Osteoblast (primary cell): ENCODE measurements at places on chromosomes 13 and 19. TPM values are rescaled to one million over a fixed set of nuclear protein-coding genes. Genes with fewer than 3 reads are reported as not detected.

ADGRE3 gene
- not detected in 2 replicates for total RNA-seq

CCDC70 gene
- not detected in 2 replicates for total RNA-seq

GPC6 gene
- total RNA-seq, result 77.8 and 98.1 TPM in 2 replicates

INSL3 gene
- not detected in 2 replicates for total RNA-seq

SGCG gene
- 1.4 TPM in 1 of 2 replicates, not detected in the other for total RNA-seq

- peak; percentile 95 for DNase-seq
These were observed at the start of gene ZNF792 for GRCh38 chr19:34963573-34964406. Gene ZNF792, minus strand, starts transcription at chr19:34964229. Its CDS starts 567 bp downstream, at chr19:34963662.

DNA sequence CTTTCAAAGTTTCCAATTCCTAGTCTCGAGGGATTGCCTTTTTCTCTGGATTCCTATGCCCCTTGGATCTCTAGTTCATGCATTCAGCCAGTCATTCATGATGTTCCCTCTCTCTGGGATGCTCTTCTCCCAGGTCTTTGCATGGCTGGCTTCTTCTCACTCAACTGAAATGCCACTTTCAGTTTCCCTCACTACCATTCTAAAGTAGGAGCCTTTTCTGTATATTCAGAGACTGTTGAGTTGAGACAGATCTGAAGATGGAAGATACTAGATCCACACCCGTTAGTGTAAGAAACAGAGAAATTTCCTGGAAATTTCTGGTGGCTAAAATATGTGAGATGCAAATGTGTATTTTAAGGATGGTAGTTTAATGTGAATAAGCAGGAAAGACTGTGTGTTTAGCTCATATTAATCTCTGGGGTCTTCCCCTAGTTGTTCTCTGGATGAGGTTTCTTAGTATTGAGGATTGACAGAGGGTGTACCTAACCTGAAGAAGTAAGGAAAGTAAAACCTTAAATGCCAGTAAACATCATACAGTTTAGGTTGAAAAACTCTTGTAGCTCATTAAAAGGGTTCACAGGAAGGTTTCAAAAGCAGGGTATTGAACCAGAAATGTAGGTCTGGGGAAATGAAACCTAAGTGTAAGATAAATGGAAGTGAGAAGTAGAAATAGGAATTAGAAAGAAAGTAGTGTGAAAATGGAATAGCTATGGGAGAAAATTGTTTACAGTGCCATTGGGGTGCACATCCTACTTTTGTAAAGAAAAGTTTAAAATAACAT, 331.3 kb downstream of the NDFIP2 start:
- DNase-seq, result no peak

DNA sequence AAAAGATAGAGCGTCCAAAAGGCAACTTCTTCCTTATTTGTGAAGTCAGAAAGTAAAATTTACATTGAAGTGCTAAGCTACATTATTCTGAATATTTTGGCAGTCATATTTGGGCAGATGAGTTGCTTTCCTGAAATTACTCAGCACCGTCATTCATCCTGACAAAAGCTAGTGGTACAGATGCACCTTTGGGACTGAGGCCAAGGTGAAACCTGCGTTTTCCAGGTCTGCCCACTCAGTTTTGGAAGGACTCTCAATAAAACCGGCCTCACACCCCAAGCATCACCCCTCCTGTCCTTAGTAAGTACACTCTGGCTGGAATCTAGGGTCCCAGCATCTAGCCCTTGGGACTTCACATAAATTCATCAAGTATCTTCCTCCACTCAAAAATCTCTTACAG, 187.5 kb downstream of the TM9SF2 start:
- DNase-seq, result no peak

- peak; percentile 42 for DNase-seq
These were observed 2.2 kb upstream of the CLEC17A start for GRCh38 chr19:14580623-14581237.

GRCh38 chr19:27776020-27776419, 1436.9 kb downstream of the UQCRFS1 start:
- no peak for DNase-seq

DNA sequence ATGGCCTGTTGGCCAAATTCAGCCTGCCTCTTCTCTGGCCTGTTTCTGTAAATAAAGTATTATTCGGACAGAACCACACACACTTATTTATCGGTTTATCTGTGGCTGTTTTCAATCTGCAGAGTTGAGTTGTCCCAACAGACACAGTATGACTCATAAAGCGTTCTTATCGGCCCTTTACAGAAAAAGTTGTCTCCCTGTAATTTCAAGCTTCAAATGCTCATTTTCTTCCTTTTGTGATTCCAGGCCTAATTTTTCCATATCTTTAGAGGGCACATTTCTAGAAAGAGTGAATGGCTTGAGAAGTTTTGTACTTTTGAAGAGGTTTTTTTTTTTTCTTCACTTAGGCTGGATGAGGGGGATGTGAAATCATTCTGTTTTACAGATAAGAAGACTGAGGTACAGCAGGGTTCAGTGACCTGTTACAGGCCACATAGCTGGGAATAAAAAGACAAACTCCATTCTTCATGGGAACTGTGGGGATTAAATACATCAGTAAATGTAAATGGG, 440.9 kb downstream of the TSHZ3 start:
- no peak for DNase-seq

- DNase-seq, result peak; percentile 92
These were observed 62.9 kb upstream of the URI1 start for GRCh38 chr19:29878973-29879654.

DNA sequence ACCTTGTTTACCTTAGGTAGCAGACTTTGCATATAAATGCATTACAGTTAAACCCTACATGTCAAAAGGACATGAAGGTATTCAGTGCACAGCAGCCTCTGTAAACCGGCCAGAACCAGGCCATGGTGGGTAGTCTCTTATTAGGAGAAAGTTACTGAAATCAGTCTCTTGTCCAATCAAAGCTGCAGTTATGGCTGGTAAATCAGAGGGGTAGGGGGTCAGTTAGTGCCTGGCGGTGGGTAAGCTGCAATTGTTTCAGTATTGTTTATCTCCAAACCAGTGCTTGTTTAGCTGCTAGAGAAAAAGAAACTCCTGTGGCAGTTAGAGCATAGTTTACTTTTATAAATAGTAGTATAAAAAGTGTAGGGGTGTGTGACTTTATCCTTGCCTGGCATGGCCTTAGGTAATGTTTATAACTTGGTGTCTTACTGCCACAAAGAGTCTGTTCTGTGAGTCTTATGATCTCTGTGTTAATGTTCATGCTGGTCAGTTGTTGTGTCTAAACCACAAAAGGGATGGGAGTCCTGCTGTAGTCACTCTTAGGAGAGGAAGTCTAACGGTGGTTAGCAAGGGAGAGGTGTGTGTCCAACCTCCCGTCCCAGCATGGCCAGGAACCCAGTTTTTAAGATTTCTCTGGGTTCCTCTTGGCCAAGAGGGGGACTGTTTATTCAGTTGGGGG, 28.0 kb downstream of the CHST8 start:
- no peak for DNase-seq

DNA sequence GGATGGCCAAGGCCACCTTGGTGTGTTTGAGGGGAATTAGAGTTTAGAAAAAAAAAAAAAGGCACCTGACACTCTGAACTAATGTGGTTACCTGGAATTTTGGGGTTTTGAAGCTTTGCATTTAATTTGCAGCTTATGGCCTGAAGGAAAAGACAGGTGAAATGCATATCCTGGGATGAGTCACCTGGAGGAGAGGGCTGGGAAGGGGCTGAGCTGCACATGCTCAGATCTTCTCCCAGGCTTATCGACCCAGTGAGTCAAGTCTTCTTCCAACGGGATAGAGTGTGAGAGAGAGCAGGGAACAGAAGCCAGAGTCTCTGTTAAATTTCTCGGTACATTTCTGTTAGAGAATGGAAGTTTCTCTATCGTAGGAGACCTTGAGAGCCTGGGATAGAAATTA, 29.7 kb upstream of the ALOX5AP start:
- DNase-seq, result peak; percentile 35

GRCh38 chr19:32824191-32824751, 45.3 kb downstream of the SLC7A9 start:
- peak; percentile 63 for DNase-seq

DNA sequence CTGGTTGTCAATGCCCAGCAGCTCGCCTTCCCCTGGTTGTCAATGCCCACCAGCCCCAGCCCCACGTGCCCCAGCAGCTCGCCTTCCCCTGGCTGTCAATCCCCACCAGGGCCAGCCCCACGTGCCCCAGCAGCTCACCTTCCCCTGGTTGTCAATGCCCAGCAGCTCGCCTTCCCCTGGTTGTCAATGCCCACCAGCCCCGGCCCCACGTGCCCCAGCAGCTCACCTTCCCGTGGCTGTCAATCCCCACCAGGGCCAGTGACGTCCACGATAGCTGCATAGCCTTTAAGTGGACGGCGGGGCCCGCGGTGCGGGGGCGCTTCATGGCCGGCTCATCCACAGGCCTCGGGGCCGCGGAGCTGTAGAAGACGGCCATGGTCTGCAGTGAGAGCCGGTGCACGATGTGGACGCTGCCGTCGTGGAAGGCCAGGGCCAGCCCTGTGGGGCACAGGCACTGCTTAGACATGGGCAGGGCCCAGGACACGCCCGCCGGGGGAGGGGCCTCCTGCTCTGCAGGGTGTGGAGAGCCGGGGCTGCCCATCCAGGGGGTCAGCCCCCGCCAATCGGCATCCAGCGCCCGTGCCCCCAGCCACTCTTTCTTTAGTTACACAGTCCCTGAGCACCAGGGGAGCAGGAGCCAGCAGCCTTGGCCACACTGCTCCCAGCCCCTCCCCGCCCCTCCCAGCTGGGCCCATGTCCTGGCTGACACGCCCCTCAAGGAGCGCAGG, 13.1 kb downstream of the MED16 start:
- no peak for DNase-seq

DNA sequence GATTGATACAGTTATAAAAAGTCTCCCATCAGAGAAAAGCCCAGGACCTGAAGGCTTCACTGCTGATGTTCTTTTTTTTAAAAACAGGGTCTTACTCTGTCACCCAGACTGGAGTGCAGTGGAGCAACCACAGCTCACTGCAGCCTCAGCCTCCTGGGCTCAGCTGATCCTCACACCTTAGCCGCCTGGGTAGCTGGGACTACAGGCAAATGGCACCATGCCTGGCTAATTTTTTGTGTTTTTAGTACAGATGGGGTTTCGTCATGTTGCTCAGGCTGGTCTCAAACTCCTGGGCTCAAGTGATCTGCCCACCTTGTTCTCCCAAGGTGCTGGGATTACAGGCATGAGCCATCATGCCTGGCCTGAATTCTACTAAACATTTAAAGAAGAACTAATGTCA, 33.1 kb downstream of the TEX29 start:
- DNase-seq, result no peak

GRCh38 chr19:3784607-3785450, 1.4 kb downstream of the MATK start:
- DNase-seq, result peak; percentile 90
